ENCODE measurements at places on chromosomes 3 and 15.

- DNase-seq: no peak
Observed at GRCh38 chr3:126399351-126399735, 4.6 kb downstream of the CFAP100 start.

- no peak for DNase-seq
Observed at GRCh38 chr3:50642382-50642781, 25.4 kb downstream of the MAPKAPK3 start.

GRCh38 chr15:86865920-86866319 lies 786.2 kb downstream of the AGBL1 start:
- DNase-seq: no peak

DNA sequence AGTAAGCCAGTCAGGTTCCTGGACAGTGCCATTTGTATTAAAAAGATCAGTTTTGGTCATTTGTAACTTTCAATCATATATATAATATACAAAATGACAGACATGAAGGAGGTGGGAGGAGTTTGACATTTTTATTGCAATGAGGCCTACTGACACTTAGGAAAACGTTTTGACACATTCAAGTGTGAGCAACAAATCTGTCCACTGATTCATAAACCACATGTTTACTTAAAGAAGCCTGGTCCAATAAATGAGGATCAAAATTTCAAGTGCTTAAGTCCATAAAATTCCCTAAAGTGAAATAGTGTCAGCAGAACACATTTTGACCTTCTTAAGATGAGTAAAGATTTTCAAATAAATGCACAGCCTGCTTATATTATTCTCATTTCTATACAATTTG lies 137.3 kb downstream of the MECOM start:
- no peak for DNase-seq

DNA sequence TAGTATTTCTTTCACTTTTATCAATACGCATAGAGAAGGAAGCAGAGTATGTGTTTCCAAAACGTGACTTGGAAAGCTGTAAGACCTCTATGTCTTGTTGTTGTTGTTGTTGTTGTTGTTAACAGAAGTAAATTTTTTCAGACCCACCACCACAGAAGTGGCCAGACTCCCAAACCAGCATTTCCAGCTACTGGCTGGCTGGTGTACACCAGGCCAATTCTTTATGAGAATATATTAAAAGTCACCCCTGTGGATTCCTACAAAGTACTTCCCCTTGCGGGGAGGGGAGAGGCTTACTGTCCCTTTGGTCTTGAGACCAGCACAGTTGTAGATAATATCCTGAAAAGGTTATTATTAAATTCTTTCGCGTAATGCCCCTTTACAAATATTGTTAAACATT lies 1.6 kb upstream of the FOXP1 start:
- no peak for DNase-seq

DNA sequence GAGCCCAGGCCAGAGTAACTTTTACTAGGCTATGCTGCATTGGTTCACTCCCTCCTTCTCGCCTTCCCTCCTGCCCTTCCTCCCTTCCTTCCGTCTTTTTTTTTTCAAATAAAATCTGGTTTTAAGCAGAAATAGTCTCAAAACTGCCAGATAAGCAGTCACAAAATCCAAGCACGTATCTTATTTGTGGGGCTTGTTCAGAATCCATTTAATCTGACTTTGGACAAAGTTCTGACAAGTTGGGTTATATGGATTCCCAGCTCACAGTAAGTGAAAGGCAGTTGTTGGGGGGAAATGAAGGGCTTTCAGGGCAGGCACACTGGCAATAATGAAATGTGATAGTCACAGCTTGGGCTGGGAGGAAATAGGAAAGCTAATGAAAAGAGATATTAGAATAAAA lies 32.0 kb upstream of the PLXND1 start:
- DNase-seq: no peak

GRCh38 chr3:72488738-72489035 lies 359.6 kb downstream of the SHQ1 start:
- DNase-seq: no peak

GRCh38 chr3:135719449-135719848 lies 246.1 kb upstream of the PPP2R3A start:
- DNase-seq: no peak

GRCh38 chr15:83766339-83766738 lies 112.4 kb downstream of the ADAMTSL3 start:
- no peak for DNase-seq

DNA sequence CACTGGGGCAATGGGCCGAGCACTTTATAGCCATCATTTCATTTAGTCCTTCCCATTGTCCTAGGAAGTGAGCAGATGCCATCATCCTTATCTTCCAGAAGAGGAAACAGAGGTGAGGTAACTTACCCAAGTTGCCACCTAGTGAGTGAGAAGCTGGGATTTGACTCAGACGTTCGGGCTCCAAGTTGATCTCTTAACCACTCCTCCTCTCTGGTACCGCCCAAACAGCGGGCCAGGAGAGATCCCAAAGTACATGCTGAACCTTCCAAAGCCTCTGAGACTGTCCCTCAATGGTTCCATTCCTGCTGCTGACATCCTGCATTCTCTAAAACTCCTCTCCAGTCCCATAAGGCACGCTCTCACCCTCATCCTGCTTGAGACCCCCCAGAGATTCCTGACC lies 56.2 kb downstream of the EXOG start:
- DNase-seq: no peak

DNA sequence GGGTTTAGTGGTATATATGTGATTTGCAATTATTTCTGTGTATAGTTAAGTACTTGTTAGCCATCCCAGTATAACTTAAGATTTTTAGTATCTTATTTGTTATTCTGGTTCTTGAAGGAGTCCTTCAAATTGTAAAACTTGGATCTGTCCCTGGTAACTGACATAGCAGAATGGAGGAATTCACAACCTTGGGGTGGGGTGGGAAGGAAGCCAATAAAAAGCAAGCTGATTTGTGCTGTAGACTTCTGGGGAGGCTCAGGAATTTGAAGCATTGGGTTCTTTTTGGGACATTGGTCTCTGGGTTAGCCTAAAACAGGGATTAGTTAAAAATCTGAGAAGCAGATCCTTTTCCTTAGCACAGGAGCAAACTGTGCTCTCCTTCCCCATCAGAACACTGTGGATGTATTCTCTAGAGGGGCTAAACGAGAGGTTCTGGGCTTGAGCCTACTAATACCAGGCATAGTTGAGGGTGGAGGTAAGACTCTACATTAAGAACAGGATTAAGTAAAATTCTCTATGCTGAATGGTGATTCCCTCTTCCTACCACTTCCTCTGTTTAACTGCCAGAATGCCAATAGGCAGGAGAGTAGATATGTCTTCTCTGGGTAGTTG lies 42.2 kb downstream of the GMPS start:
- no peak for DNase-seq

DNA sequence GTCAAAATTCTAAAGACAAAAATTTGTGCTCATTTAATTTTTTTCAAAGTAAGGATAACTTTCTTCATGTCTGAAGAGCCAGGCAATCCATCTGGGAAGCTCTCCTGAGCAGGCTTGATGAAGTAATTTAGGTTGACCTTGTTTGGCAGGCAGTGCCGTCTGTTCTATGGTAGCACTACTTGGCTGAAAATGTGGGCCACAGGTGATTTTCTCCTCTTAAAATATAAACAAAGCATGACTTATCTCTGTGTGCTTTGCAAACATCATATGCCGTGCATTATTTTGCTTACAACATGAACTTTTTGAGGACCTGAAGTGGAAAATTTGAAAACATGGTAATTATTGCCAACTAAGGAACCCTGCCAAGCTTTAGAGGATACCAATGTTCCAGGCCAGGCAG lies 143.2 kb downstream of the RAP2B start:
- no peak for DNase-seq

GRCh38 chr3:4245671-4246070 lies 57.5 kb upstream of the SETMAR start:
- DNase-seq: no peak

DNA sequence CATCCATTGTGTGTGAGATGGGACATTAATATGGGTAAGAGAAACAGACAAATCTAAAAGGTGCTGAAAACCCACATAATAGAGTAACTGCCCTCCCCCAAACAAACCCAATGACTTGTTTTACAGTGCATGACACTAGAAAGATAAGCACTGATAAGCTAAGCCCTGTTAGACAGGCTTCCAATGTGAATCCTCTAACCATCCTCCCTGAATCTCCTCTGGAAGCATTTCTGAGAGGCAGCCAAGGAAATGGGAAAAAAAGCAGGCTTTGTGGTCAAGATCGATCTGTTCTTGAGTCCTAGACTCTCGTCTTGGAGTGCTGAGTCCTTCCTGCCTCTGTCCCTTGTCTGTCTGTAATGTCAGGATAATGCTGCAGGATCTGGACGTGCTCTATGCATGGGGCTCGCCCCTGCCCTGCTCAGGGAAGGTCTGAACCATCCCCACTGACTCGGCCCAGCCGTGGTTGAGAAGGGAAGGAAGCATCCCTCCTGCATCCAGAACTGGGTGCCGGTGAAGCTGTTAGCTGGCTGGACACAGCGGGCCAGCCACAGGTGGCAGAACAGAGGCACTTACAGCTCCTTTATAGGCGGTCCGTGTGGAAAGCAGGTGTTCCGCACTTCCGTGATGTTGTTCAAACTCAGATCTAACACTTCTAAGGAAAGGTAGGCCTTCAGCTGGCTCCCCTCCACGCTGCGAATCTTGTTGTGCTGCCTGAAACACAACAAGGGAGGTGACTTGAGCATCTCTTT lies 84.1 kb downstream of the LRIG1 start:
- DNase-seq: no peak

GRCh38 chr3:138921316-138922292 lies 25.3 kb downstream of the FOXL2 start:
- DNase-seq: no peak

- DNase-seq: no peak
Observed at GRCh38 chr3:105518806-105519418, 152.2 kb downstream of the ALCAM start.

GRCh38 chr15:69253156-69253555 lies 45.6 kb upstream of the PAQR5 start:
- DNase-seq: no peak

- DNase-seq: no peak
Observed at GRCh38 chr3:187082758-187083375, 56.4 kb downstream of the RPL39L start.

DNA sequence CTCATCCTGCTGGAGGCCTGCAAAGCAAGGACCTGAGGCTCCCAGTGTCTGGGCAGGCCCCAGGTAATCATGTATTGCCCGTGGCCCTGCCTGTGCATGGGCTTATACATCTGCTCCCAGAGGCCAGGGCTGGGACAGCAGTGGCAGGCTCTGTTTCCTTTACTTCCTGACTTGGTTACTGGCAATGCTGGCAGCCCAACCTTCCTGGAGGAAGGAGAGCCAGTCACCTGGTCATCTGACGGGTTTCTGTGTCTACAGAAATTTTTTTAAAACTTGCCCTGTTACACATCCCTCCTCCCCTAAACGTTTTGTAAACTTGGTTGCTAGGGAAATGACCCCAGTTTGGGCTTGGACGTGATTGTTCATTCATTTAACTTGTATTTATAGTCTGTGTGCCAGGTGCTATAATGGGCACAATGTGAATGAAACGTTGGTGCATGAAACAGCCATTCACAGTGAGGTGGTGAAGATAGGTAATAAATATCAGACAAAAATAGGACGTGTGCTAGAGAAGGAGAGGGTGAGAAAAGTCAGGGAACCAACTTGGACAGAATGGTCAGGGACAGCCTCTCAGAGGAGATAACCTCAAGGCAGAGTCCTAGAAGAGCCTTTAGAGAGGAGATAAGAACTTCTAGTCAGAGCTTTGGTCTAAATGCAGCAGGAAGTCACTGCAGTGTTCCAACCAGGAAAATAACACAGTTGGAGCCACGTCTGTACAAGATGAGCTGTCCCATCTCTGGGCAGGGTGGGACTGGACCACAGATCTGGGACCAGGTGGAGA lies 14.1 kb downstream of the TEX264 start:
- DNase-seq: no peak

- DNase-seq: no peak
Observed at GRCh38 chr3:106707347-106707746, 669.9 kb upstream of the CCDC54 start.

- DNase-seq: no peak
Observed at GRCh38 chr3:151305060-151305774, 11.4 kb downstream of the GPR87 start.

DNA sequence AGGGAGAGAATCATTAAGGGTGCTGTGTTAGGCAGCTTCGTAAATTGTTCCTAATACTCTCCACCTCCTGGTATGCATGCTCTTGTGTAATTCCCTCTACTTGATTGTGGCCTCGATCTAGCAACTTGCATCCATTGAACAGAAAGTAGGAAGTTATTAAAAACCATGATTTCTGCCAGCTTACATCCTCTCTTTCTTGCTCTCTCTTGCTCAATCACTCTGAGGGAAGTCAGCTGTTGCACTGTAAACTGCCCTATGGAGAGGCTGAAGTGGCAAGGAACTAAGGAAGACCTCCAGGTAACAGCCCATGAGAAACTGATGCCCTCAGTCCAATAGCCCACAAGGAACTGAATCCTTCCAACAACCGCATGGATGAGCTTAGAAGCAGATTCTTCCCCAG lies 92.6 kb downstream of the ERC2 start:
- no peak for DNase-seq

DNA sequence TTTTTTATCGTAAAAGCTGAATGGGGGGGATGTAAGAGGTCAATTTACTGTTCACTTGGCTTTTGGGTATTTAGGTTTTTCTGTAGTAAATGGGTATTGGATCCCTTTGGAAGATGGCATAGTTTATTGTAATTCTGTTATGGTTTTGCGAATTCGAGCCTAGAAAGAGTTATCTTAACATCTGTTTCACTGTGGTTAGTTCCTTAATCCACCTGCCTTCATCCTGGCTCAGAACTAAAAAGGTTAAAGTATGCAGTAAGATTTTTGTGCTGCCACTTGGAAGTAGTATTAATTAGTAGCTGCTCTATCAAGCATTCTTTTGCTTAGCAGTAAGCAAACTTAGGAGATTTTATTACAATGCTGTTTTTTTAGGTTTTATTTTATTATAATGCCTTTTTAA lies 62.4 kb downstream of the ARIH1 start:
- no peak for DNase-seq

- no peak for DNase-seq
Observed at GRCh38 chr3:41684797-41685735, 276.8 kb downstream of the ULK4 start.

DNA sequence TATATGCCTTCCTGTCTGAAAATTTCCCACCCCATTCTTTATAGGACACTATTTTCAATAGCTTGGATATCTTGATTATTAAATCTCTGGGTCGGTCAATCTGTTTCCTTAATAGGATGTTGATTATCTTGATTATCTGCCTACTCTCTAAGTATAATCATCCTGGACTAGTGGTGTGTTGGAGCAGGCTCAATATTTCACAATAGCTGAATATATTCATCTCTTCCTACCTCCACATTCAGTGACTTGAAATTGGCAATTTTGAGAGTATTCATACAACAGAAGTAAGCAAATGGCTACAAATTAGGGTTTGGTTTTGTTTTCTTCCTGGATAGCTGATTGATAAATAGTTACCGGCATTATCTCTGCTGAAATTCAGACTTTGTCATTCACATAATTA lies 1162.6 kb downstream of the ROBO1 start:
- no peak for DNase-seq

- DNase-seq: no peak
Observed at GRCh38 chr3:27533718-27534573, 49.8 kb upstream of the SLC4A7 start.
